ENCODE measurements at places on chromosomes 4 and X. TPM values are rescaled to one million over a fixed set of nuclear protein-coding genes. Genes with fewer than 3 reads are reported as not detected.

Gene CT55
- total RNA-seq, result not detected

Gene ZNF280C
- total RNA-seq, result 4.1 TPM

Gene ESX1
- not detected for total RNA-seq

Gene PASD1
- total RNA-seq, result not detected

Gene NWD2
- total RNA-seq, result not detected

Gene CXCL3
- 3.3 TPM for total RNA-seq

Gene USP26
- total RNA-seq, result not detected

Gene SEPTIN6
- total RNA-seq, result 10.1 TPM

Gene IL3RA
- total RNA-seq, result not detected

Gene CTAG2
- not detected for total RNA-seq

Gene CSAG1
- total RNA-seq, result not detected

Gene SMARCA5
- total RNA-seq, result 39.5 TPM

Gene RRH
- 0.22 TPM for total RNA-seq

Gene TREX2
- 1.9 TPM for total RNA-seq

Gene PRKG2
- 2.4 TPM for total RNA-seq

Gene PLS3
- 406 TPM for total RNA-seq

Gene RNF175
- total RNA-seq, result 0.11 TPM

Gene GLOD5
- total RNA-seq, result not detected

Gene ARSJ
- 40.9 TPM for total RNA-seq

Gene UGT2A3
- not detected for total RNA-seq

Gene CLNK
- total RNA-seq, result not detected

Gene MAGEB2
- not detected for total RNA-seq

Gene MAGEC2
- total RNA-seq, result not detected

Gene SOX3
- total RNA-seq, result not detected

Gene CYTL1
- 0.12 TPM for total RNA-seq

Gene FAAH2
- not detected for total RNA-seq

Gene VCX2
- total RNA-seq, result not detected

Gene PRR32
- not detected for total RNA-seq

Gene RNF113A
- total RNA-seq, result 21.5 TPM

Gene IQSEC2
- total RNA-seq, result 5.1 TPM

Gene UNC5C
- under 0.01 TPM for total RNA-seq

Gene PCYT1B
- total RNA-seq, result 2.1 TPM

Gene PWWP3B
- 35.0 TPM for total RNA-seq

Gene RBM46
- not detected for total RNA-seq

Measured in uterine smooth muscle cell (primary cell).